Effector CD4-positive, alpha-beta T cell (primary cell): ENCODE measurements at places on chromosomes 2 and 18.
A peak's percentile ranks its signal among the peaks of the same experiment; 100 is the strongest.

GRCh38 chr2:239444626-239445577, 44.1 kb upstream of the HDAC4 start:
- DNase-seq: no peak

- DNase-seq: no peak
Observed at GRCh38 chr2:1864981-1865421, 120.7 kb upstream of the PXDN start.

GRCh38 chr2:241618296-241618805, 18.6 kb downstream of the THAP4 start:
- DNase-seq: no peak

GRCh38 chr18:34224423-34225217, at the start of gene NOL4:
Gene NOL4 (minus strand): TSS chr18:34224913. CDS start chr18:34223253, 1,660 bp downstream.
- DNase-seq: no peak

GRCh38 chr18:27860011-27860410, 316.9 kb downstream of the CDH2 start:
- no peak for DNase-seq

DNA sequence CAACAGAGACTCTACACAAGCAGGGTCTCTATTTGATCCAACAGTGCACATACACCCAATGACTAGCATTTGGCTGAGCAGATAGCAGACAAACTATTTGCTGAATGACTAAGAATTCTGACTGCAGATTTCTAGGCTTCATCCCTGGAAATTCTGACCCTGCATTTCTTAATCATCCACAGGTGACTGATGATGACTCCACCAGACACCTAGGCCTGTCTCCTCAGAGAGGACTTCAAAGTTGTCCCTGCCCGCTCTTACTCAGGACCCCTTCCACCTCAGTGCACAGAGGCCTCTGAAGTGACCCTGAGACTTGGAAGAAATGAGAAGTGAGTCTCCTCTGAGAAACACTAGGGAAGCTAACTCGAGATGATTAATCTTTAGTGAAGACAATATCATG, 51.3 kb downstream of the SEPTIN10 start:
- DNase-seq: no peak

DNA sequence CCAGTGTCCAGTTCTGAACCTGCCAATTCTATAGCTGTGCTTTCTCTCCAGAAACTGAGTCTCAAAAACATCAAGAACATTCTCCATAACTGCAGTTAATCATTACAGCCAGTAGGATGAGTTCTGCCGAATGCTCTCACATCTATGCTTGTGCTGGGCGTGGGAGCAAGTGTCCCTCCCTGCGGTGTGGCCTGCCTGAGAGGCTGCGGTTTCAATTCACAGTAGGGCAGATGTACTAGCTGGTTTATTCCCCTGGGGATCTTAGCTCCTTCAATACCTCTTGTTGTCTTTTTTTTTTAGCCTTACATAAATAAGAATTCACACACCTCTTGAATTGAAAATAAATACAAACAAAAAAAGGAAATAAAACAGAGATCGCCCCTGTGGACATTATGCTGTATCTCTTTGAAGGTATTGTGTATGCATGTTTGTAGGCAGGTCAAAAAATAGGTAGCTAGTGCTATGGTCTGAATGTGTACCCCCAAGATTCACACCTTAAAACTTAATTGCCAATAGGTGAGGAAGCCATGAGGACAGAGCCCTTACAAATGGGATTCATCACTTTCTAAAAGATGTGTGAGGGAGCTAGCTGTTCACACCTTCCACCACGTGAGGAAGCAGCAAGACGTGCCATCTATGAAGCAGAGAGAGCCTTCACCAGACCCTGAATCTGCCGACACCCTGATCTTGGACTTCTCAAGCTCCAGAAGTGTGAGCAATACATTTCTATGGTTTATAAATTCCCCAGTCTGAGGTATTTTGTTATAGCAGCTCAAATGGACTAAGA, 74.3 kb downstream of the BCL2L11 start:
- no peak for DNase-seq

- DNase-seq: no peak
Observed at GRCh38 chr2:9083287-9083686, 79.8 kb upstream of the MBOAT2 start.

GRCh38 chr2:74074487-74074886, 73.2 kb downstream of the BOLA3 start:
- no peak for DNase-seq

DNA sequence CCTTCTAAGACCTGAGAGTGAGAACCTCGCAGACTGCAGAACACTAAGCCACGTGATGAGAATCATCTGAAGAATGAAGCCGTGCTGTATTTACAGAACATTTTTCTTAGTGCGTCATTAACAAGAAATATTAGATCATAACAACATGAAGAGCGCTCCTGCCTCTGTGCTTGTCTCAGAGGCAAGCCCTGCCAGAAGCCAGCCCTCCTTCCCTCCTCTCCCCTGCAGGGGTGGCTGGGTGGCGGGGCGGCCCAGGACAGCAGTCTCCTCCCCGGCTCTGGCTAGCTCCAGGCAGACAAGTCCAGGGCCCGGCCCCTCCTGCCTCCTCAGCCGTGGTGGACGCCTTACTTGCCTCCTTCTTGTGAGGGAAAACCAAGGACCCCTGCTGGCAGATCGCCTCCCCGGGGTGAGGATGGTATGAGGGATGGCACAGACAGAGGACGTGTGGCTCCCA, 262.7 kb downstream of the TWIST2 start:
- DNase-seq: no peak

DNA sequence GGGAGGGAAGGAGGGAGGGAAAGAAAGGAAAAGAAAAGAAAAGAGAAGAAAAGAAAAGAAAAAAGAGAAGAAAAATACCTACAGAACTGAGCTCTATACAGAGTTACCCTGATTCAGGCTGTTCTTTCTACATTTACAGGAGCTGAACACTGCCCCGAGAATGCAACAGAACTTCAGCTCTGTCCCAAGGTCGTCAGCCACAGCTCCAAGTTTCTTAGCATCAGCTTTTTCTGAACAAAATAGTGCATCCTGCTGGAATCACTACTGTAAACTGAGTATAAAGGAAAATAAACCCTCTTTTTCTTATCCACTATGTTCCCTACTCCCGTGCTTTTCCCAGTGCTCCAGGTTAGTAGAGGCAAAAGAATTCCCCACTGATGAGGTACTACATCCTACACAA, 4.7 kb upstream of the PPP4R1 start:
- DNase-seq: no peak

- DNase-seq: no peak
Observed at GRCh38 chr2:34787341-34787740, 1188.2 kb upstream of the FAM98A start.

- no peak for DNase-seq
Observed at GRCh38 chr2:223725494-223725893, 111.9 kb downstream of the AP1S3 start.

DNA sequence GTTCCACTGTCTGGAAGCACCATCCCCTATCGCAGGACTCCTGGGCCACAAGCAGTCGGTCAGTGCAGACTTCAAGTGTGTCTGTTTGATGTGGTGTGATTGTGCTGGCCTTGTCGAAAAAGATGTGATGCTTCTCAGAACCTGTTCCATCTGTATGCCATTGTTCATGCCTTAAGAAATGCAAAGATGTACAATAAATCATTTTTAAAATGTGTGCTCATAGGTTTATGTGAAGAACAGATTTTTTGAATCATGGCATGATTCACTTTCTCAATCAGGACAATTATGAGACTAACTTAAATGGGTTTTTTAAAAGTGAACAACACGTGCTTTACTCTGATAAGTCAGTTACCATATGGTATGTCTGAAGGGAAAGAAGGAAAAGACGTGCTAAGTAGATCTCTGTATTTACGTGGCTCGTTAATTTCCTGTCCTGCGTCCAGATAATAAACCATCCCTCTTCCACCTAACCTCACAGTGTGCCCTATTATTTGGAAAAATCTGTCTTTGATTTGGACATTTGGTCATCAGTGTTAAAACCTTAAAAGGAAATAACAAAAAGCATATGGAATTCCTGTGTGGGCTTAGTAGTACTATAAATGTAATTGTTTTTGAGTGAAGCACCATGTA, 54.9 kb downstream of the PRKRA start:
- DNase-seq: no peak

DNA sequence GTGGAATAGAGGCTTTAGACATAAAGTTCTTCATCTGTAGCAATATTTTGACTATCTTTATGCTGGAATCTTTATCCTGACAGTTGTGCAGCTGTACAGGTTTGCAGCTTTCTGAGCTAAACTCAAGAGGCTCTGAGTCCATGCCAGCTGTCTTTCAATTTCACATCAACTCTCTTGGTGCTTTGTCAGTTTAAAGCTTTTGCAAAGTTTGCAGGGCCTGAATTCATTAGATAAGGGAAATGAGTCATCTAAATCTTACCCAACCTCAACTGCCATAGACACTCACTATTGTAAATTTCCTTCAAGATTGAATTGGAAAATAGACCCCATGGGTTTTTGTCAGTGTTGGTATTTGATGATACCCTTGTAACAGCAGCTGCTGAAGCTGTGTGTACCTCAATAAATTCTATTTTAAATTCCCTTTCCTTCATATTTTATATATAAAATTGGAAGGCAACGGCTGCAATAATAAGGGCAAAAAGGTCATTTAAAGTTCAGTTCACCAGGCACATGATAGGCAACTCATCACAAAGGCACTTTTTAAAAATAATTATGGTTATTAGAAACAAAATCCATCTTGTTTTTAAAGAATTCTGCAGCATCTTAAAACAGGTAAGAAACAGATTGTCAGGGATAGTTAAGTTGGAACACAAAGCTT, 169.9 kb upstream of the SLC39A10 start:
- no peak for DNase-seq

DNA sequence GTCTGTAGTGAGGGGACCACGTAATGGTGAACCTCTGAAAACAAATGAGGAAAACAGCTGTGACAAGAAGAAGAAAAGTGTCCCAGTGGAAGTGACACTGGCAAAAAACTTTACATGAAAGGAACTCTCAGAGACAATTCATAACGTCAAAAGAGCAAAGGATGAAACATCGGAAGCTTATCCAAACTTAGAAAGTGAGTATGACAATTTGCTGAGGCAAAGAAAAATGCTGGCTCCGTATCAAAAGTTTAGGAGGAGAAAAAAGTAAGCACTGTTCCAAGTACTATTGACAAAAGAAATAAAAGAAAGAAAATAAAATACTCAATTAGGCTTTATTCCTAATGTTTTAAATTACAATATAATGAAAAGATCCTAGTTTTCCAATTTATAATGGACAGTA, 91.3 kb downstream of the NOL10 start:
- DNase-seq: no peak

DNA sequence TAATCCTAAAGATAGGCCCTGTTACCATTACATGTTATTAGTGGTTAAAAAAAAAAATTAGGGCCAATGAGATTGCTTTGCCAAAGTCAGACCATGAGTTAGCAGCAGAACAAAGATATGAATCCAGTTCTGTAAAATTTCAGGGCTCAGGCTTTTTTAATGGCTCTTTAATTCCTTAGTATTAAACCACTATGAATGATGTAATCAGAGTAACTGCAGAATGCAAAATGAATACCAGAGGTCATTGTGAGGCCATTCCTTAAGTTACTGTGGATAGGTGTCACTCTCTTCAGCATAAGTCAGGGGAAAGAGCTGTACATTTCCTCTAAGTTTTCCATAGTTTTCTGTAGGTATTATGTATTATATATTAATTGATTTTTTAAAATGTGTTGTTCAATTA, 42.2 kb upstream of the TBR1 start:
- DNase-seq: no peak

GRCh38 chr2:161096336-161096735, 63.9 kb upstream of the TANK start:
- no peak for DNase-seq

- DNase-seq: no peak
Observed at GRCh38 chr18:3649633-3650426, 199.9 kb downstream of the TGIF1 start.

- DNase-seq: no peak
Observed at GRCh38 chr18:63708650-63709049, 5.9 kb downstream of the SERPINB11 start.

GRCh38 chr2:18829976-18830375, 240.6 kb upstream of the NT5C1B start:
- DNase-seq: no peak

DNA sequence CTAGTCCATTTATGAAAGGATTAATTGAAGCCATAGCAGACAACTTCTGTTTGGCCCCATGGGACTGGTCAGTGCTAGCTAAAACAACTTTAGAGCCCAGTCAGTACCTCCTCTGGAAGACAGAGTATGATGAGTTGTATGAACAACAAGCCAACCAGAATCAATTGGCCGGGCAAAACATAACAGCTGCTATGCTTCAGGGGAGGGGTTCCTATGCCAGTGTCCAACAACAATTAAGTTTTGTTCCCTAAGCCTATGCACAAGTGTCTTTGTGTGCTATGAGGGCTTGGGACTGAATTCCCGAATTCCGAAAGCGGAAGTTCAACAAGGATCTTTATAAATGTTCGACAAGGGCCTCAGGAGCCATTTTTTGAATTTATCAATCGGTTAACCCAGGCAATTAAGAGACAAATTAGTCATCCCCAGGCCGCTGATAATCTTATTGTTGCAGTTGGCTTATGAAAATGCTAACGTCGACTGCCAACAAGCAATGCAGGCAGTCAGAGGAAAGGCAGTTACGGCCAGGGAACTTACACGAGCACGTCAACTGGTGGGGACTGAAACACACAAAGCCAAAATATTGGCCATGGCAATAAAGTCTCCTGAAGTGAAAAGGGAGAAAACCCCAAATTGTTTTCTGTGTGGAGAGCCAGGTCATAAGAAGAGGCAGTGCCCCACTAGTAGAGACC, 57.9 kb downstream of the ZNF638 start:
- no peak for DNase-seq

- peak; percentile 6 for DNase-seq
Observed at GRCh38 chr2:70767699-70768589, at the start of gene ADD2. Gene ADD2 (minus strand): TSS chr2:70768200. CDS start chr2:70706408, 61,792 bp downstream.

DNA sequence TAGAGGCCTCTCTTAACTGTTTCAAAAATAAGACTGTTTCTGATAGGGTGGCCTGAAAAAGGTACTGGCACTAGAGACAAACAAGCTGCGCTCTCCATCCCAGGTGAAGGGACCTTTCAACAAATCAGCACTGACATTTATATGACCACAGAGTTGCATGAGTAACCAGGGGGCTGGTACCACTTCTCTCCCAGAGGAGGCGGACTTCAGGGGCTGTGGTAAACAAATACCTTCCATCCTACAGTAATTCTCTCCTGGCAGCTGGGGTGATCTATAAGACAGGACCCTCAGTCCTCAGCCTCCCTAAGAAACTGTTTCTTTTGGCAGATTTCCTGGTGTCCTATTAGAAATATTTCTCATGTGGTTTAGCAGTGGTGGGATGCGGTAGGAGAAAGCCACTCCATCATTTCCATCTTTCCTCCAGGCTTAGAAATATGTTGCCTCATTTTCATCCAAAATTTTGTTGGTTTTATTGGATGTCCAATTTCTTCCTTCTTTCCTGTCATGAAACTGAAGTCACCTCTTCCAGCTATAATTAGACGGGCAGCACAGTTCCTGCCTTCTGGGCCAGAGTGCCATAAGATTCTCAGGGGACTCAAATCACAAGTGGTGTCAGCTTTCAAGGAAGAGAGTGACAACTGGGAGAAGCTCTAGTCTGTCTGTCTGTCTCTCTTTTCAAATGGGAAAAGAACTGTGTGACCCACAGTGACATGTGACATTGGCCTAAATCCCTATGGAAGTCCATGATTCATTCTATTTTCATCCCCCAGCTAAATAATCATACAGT, 96.4 kb downstream of the CYRIA start:
- no peak for DNase-seq
